ENCODE measurements at places on chromosomes 16 and 17.

DNA sequence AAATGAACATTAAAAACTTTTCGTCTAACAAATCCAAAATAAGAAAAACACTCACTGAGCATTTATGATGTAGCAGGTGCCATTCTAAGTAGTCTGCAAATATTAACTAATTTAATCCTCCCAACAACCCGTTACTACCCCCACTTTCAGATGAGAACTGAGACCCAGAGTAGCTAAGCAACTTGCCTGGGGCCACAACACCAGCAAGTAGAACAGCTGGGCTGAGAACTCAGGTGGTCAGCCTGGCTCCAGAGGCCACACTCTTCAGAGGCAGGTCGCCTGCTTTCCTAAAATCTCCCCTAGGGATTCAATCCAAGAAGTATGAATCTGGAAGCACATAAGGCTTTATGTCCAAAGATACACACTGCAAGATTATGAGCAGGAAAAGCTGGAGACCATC, 6.2 kb downstream of the MBTPS1 start:
- DNase-seq, result no peak

DNA sequence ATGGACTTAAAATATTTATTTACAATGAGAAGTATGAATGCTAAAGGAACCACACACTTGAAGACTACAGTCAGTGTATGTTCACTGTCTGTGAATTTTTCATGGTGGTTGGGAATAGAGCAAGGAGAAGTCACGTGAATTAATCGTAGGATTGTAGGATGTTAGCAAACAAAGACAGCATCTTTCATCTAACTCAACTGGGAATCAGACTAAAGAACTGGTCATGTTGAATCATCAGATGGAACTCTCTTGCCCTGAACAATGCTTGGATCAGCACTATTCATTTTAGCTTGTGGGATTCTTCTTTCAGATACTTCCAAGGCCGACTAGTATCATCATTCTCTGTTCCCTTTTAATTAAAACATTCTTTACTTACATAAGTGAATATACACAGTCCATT, 18.1 kb downstream of the KCNJ2 start:
- peak; percentile 48 for DNase-seq

DNA sequence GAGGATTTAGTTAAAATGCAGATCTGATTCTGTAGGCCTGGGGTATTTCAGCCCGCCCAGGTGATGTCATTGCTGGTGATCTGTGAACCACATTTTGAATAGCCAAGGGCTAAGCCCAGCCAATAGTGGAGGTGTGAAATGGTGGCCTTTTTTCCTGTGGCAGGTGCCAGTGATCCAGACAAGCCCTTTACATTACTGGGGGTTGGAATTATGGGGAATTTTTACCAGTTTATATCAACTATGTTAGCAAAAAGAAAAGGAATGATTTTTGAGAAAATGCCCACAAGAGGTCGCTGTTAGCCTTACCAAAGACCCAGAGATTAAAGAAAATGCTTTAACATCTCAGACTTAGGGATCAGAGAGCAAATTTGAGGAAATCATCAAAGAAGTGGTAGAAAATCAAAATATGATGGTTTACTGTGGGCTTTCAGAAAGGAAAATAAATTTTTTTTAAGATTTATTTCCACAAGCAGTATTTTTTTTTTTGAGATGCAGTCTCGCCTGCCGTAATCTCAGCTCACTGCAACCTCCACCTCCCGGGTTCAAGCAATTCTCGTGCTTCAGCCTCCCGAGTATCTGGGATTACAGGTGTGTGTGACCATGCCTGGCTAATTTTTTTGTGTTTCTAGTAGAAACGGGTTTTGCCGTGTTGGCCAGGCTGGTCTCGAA, 3.9 kb downstream of the VPS35L start:
- DNase-seq, result peak; percentile 69

DNA sequence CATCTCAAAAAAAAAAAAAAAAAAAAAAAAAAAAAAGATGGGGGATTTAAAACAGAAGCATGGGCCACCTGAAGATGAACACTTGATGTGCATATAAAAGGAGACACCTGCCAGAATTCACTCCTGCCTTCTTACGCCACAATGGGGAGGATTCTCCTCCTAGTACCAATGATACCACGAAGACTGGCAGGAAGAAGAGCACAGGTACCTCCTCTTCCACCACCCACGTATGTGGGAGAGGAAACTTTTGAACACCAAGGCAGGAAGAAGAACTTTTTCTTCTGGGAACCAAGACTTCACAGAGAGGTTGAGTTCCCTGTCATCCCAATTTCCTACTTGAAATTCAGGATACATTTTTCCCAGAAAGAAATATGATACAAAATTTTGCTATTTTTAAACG, 2.7 kb upstream of the MAP2K6 start:
- no peak for DNase-seq

- DNase-seq, result no peak
Observed at GRCh38 chr17:71989117-71989516, 131.7 kb upstream of the SOX9 start.

Measured in AG10803 (cell line).